Calu3 (cell line): ENCODE measurements at places on chromosomes 5 and 9.

DNA sequence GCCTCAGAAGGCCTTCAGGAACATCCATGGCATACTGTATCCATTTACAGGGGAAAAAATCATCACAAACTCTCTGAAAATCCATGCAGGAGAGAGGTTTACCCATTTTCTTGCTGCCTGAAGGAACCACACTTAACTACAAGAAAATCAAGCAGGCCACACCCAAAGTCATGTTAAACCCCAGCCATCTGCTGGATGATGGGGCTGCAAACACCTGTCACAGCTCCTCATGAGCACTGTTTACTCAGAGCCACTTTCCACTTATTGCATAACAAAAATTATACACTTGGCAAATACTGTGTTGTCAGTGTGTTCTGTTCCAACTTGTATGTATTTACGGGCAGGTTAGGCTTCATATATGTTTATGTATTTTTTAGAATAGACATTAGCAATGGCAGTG is 35.8 kb downstream of the PPIC start:
- DNase-seq: no peak

GRCh38 chr9:19992556-19992955 is 203.7 kb upstream of the SLC24A2 start:
- no peak for DNase-seq

DNA sequence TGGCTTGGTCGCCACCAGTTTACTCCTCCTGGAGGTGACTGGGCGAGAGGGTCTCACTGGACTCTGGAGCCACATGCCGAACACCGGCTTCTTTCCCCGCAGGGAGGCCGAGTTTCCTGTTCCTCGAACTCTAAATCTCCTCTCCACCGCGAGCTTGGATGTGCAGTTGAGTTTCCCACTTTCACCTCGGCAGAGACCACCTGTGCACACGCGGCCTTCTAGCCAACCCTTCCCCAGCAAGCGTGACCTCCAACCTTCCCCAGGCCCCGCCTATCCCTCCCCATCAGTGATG is 380.1 kb downstream of the IRX2 start:
- DNase-seq: no peak

DNA sequence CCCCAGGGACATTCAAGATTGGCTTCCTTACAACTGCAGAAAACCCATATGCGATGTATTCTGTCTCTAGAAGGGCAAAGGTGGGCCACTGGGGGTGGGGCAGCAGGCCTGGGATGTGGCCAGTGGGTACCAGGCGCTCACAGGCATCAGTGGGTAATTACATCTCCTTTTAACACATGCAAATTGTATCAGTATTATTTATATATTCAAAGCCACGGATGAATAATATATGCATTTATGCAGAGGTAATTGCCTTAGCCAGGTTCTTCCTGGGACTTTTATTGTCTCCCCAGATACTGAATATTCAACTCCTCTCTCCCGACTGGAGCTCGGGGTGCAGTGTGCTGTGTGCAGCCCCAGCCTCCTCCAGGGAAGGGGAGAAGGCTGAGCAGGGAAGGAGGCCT is 109.4 kb upstream of the MVB12B start:
- no peak for DNase-seq
